ENCODE measurements at places on chromosomes 2 and 18.

DNA sequence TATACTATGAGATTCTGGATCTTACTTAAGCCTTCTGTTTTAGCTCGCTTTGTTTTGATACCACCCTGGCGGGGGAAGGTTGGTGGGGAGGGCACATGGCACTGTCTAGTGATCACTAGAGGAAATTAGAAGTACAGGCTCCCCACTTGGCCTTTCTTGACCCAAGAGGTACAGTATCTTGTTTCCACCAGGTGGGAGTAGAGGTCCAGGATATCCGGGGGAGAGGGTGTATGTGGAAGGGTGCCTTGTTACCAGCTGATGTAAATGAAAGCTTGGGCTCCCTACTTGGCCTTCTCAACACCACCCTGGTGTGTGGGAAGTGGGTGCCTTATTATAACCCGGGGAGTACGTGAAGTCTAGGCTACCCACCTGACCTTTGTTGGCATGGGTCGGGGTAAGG, 7.5 kb downstream of the GALNT1 start:
- no peak for DNase-seq

DNA sequence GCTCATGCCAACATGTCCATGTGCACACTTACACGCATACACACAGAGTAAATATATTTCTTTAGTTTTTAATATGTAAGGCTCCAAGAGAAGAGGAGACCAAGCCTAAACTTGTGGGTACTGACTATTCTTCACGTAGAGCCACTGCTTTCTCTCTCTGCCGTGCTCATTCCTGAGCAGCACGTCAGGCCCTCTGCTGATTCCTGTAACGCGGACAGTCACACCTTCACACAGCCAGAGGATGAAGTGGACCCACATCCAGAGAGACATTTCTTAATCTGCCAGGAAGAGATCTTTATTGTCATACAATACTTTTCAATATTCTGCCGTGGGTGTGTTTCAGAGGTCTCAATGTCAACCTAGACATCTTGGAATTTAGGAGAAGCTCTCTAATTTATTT, 560.7 kb downstream of the STK39 start:
- no peak for DNase-seq

GRCh38 chr2:32553829-32554432, 73.9 kb upstream of the TTC27 start:
- DNase-seq = peak; percentile 50

DNA sequence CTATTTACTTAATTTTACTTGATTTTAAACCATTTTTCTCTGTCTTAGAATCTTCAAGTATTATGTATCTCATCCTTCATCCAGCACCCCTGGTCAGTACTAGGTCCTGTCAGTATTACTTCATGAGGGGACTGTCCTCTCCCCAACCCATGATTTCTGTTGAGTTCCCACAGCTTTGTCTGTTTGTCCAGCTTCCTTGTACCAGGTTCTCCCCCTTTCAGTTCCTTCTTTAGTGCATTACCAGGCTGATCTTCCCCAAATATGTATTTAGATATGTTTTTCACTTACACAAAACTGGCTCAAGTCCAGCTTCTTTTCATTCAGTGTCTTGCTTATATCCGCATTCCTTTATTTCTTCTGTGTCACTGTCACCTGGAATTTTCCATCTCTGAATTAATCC, 13.8 kb upstream of the TTC27 start:
- no peak for DNase-seq

DNA sequence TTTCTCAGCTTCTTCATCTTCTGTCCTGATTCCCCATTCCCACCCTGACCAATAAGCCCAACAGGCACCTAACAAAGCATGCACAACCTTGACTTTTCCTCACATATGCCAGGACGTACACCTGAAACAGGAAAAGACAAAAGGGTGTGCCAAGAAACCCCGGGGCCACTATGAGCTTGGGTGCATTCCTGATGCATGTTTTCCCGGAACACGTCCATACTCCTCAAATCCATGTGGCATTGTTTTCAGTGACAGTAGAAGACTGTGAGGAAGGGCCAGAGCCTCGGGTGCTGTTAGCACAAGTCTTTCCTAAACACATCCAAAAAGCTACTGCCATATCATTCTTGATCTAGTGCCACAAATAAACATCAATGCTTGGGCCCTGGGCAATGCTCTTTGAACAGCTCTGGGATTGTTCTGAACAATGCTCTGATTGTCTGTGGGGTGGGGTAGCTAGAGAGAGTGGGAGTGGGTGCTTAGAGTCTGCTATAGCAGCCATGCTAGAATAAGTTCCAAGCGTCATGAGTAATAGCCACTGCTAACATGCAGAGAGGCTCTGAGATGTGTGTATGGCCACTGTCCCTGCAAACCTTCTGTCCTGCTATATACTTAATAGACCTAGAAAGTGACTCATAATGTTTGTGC, 181.7 kb upstream of the CRIM1 start:
- DNase-seq = no peak

DNA sequence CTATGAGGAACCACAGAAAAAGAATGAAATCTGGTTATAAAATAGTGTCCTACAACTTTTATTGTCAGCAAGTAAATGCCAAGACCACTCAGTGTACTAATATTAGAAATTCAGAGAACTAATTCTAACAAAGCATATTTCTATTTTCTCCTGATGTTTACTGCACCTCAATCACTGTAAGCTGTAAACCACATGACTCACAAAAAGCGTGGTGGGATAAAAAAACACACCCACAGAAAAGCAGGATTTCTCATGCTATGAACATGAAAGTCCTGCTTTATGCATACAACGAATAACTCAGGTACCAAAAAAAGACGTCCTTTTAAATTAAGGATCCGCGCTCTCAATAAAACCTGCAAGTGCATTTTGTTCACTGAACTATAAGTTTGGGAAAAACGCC, 797 bp downstream of the TXNL4A start:
- no peak for DNase-seq

DNA sequence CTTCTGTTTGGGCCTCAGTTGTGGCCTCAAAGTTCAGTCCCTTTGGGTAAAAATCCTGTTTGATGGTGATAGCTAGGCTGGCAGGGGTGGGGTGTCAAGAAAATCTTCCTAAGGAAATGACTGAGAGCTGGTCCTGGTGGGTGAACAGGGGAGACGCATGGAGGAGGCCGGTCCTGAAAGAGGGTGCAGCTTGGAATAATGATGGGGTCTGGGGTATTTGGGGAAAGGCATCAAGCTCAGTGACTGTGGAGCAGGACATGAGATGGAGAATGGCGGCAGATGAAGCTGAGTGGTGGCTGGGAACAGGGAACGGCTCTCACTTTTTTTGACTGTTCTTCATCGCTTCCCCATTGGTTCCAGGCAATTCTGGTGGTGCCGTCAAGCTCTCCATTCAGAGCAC, 140.7 kb upstream of the PKDCC start:
- DNase-seq = no peak

GRCh38 chr2:57397550-57398360, 648.9 kb upstream of the VRK2 start:
- DNase-seq = no peak

GRCh38 chr2:15763106-15763821, 171.6 kb downstream of the DDX1 start:
- DNase-seq = no peak

GRCh38 chr2:24576617-24577016, 85.6 kb downstream of the NCOA1 start:
- DNase-seq = no peak

DNA sequence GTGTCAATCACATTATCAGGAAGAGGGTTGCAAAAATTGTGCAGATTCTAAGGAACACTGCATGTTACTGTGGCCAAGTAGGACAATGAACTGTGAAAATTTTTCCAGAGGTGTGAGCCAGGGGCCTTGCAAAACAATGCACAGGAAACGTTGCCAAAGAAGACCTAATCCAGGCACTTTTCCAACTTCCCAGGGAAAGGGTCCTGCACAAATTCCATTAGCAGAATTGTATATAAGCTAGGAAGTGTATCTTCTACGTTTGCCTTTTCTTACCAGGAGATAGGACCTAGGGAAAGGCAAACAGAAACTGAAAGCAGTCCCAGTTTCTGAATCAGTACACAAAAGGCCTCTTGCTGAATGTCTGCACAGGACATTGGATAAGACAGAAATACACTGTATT, 1888.3 kb upstream of the CELF4 start:
- peak; percentile 11 for DNase-seq

DNA sequence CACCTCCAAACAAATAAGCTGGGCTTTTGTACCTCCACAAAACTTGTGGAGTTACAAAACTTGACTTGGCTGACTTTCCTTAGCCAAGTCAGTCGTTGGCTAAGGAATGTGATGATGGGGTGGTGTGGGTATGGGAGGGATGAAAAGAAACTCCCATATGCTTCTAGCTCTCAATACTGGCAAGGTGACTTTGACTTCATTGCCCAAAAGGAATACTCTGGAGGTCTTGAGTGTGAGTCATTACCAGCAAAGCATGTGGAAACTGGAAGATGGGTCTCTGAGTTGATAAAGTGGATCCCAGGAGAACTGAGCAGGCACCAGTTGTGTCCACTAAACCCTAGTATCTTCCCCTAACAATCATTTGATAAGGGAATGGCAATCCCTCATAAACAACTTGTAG, 226.7 kb downstream of the GULP1 start:
- DNase-seq = no peak

GRCh38 chr2:113166187-113166645, 7.6 kb upstream of the PSD4 start:
- no peak for DNase-seq

- DNase-seq = no peak
Measured at GRCh38 chr2:61689568-61689967, 151.4 kb upstream of the XPO1 start.

- peak; percentile 71 for DNase-seq
Measured at GRCh38 chr2:206442833-206443734, at the start of gene ADAM23. TSS of gene ADAM23 (plus strand) at chr2:206443532. CDS start at chr2:206443867, 335 bp downstream.

DNA sequence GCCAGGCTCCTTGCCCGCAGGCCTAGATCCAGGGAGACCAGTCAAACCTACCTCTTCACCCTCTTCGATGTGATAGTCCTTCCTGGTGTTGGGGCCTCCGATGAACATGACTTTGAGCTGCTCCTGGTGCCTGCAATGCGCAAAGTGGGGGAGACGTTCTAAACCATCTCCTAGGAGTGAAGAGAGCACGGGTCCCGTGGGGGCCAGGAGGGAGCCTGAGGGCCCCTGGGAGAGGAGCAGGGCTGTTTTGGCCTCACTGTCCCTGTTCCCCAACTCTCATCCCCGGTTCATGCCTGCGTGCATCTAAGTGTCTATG, 3.9 kb downstream of the HAAO start:
- DNase-seq = no peak

GRCh38 chr2:179909845-179910734, 48.7 kb upstream of the ZNF385B start:
- DNase-seq = no peak

GRCh38 chr2:235518322-235519090, 24.7 kb downstream of the AGAP1 start:
- DNase-seq = no peak

DNA sequence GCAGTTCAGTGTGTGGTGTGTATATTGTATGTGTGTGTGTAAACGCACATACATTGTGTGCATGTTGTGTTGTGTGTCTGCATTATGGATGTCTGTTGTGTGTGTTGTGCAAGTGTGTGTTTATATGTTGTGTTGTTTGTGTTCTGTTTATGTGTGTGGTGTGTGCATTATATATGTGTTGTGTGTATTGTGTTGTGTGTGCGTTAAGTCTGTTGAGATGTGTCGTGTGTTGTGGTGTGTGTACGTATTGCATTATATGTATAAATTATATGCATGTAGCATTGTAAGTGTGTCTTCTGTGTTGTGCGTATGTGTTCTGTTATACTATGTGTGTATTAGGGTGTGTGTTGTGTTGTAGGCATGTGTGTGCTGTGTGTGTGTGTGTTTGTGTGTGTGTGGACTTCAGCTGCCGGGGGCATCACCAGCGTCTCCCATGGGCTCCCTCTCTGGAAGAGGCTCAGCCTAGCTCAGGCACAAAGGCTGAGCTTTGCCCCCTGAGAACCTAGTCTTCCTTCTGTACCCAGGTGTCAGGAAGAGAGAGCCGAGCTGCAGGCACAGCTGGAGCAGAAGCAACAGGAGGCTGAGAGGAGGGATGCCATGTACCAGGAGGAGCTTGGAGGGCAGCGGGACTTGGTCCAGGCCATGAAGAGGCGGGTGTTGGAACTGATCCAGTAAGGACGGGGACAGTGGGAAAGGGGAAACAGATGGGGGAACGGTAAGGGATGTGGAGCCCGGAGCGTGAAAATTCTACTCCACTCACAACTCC, 13.7 kb downstream of the RUFY4 start:
- no peak for DNase-seq

DNA sequence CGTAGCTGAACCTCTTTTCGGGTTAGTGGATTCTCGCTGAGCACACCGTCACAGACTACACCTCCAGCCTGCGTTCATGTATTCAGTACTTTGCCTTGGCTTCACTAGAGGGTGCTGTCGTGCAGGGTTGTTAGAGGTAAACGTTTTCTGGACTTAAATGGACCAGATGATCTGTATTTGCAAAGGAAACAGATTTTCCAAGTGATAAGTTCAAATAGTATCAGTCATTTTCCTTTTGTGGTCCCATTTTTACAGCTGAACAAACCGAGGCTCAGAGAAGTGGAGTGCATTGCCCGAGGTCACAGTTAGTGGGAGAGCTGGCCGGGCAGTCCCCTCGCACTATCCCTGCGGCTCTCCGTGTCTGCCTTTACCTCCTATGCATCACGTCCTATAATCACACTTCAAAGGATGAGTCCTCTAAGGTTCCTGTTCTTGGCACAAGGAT, 125.9 kb downstream of the MAP4K4 start:
- no peak for DNase-seq

- peak; percentile 49 for DNase-seq
Measured at GRCh38 chr2:164935118-164936101, 19.9 kb downstream of the SLC38A11 start.

DNA sequence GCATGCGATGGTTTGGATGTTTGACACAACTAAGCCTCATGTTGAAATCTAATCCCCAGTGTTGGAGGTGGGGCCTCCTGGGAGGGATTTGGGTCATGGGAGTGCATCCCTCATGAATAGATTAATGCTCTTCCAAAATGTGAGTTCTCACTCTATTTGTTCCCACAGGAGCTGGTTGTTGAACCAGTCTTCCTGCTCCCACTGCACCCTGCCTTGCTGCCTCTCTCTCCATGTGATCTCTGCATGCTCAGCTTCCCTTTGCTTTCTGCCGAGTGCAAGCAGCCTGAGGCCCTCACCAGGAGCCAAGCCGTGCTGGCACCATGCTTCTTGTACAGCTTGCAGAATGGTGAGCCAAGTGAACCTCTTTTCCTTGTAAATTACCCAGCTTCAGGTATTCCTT, 206.8 kb downstream of the VAPA start:
- DNase-seq = no peak

- DNase-seq = no peak
Measured at GRCh38 chr2:45850558-45850957, 199.1 kb downstream of the PRKCE start.

- DNase-seq = no peak
Measured at GRCh38 chr2:174020926-174021662, 55.9 kb upstream of the SP3 start.

- DNase-seq = no peak
Measured at GRCh38 chr2:65500310-65501040, 68.1 kb upstream of the SPRED2 start.
